Stimulated activated CD4-positive, alpha-beta T cell treated with anti-CD3 and anti-CD28 coated beads, Interleukin-4, amount 100 ng/mL, for 48 hours (primary cell): ENCODE measurements at places on chromosomes 3 and 15.
A peak's percentile ranks its signal among the peaks of the same experiment; 100 is the strongest.

DNA sequence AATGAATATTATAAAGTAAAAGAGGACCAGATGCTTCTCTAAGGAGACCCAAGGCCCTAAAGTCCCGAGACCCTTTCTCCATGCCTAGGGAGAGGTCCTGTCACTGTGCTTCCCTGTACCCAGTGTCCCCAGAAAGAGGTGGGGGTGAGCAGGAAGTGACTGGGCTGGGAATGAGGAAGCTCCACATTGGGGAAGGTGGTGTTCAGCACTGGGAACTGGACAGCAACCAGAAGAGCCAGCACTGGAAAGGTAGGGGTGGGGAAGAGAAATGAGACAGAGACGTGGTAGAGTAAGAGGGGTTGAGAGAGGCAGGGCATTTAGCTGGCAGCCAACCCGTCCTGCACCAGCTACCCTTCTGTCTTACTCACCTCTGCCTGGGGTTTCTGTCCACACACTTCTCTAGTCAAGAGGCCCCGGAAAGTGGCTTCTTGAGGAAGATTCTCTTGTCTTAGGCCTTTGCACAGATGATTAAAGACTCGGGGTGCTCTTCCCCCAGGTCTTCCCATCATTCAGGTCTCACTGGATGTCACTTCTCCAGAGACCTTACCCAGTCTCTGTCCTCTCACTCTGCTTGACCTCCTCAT is 12.2 kb downstream of the RRP9 start:
- DNase-seq, result no peak

DNA sequence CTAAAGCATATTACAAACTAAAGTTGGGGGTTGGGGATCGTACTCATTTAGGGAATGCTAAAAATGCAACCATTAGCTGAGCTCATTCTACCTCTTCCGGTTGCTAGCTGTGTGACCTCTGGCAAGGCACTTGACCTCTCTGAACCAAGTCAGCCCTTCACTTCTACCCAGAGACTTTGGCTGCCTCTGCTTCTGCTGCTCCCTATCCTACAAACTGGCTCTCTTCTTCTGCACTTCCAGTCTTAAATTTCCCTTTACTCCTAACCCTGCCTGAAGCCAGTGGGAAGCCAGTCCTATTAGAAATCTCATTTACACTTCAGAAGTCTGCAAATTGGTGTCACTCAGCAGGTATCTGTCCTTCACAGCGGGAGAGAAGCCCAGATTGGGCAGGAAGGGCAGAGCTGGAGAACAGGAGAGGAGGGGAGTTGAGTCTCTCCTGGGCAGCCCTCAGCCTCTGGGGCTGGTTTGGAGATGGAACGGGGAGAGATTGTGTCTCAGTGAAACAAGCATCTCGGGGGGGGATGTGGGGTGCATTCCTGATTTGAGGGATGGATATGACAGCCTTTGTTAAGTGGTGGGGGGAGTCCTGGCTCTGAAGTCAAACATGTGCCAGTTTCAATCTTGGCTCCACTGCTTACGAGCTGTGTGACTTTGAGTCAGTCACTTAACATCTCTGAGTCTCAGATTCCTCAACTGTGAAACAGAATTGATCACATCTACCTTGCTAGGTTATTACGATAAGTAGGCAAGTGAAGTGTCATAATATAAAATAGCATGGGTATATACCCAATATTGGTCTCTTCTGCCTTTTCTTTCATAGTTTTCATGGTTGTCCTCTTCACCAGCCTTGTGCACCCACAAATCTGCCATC is 7.8 kb upstream of the AEN start:
- no peak for DNase-seq

DNA sequence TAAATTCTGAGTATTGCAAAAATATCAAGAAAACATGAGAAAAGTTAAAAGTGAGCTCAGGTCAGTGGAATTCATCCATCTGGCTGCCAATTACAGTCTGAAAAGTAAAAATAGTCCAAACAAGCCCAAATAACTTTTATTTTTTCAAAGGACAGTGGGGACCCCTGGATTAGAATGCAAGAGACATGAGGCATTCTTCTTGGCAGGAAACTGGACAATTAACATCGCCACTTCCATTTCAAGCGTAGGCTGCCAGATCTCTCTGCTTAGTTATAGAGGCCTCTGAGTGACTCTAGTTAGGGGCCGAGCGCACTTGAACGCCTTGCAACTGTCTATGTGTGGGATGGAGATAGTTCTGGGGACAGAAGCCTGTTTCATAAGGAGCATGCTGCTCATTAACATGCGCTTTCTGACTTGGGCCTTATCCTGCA is 189.1 kb downstream of the GHSR start:
- DNase-seq, result no peak

DNA sequence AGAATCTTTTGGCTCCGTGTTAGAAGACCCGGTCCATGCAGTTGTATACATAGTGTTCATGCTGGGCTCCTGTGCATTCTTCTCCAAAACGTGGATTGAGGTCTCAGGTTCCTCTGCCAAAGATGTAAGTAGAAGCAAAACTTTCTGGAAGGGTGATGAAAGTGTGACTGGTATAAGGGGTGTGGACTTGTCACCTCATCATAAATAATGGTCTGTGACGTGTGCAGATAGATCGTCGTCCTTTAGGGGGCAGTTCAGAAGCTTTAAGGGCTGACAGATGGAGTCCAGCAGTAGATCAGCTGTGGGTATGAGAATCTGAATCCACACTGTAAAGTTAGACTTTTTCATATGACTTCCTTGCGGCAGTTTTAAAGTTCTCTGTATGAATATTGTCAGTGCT is 15.3 kb downstream of the SEC61A1 start:
- DNase-seq, result no peak

- no peak for DNase-seq
Measured at GRCh38 chr3:84980011-84980410, 21.2 kb downstream of the CADM2 start.

DNA sequence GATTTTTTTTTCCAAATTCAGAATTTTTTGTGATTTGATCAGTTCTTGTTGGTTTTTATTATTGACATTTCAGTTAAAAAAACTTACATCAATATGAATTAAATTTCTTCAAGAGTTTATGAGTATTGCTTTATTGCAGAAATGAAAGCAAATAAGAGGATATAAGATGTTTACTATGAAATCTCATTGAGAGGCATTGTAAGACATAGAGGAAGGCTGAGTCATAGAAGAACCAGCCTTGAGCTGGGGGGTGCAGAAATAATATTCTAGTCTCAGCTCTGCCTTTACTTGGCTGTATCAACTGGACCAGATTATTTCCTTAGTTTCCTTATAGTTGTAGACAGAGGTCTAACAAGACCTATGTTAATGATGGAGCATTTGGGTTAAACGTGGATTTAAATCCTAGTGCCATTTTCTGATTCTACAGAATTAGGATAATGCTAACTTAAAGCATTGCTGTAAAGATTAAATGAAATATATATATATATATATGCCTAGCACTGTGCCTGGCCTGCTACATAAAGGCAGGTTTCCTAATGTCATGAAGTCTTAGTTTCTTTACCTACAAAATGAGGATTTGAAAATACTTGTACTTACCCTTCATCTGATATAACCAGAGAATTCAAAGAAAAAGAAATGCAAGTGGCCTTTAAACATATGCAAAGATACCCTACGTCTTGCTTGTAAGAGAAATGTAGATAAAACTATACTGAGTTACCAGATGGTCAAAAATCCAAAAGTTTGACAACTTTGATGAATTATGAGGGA is 7.3 kb downstream of the FAM98B start:
- no peak for DNase-seq

DNA sequence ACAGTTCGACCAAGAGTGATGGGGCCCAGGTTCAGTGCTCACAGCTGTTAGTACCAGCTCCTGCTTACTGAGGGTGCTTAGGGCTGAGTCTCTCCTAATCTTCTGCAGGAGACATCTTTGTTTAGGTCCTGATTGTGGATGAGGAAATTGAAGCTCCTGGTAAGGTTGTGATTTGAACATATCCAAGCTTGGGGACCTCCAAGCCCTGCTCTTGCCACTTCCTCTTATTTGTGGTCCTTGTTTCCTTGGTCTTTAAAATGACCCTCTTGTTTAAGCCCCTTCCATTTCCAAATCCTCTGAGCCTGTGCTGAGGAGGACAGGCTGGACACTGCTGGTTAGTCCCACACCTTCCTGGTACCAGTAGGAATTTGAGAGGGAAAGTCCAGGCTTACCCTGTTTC is 87.0 kb downstream of the EEFSEC start:
- no peak for DNase-seq

DNA sequence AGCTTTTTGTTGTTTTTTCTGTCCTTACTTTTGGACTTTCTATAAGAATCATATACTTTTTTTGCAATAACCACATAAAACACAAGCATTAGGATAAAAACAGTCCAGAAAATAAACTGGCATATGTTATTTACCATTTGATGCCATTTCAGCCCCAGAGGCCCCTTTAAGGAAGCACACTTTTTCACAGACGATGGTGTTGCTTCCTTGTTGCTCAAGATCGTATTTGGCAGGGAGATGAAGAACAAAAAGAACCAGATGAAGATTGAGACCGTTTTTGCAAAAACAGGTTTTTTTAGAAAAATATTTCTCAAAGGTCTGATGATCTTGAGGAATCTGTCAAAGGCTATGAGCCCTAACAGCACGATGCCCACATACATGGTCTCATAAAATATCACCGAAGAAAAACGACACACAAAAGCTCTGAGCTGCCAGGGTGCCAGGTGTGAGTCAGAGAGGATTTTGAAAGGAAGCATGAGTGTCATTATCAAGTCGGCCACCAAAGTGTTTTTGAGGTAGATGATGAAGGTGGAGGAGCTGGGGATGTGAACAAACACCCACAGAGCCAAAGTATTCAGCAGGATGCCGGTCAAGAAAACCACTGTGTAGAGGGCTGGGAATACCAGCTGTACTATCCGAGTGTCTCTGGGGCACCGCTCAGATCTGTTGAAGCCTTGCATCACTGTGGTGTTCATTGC is 902 bp downstream of the P2RY13 start:
- no peak for DNase-seq

- DNase-seq, result no peak
Measured at GRCh38 chr3:149142682-149143081, 13.2 kb downstream of the HPS3 start.

GRCh38 chr3:123764647-123765046 is 119.5 kb downstream of the MYLK start:
- no peak for DNase-seq

DNA sequence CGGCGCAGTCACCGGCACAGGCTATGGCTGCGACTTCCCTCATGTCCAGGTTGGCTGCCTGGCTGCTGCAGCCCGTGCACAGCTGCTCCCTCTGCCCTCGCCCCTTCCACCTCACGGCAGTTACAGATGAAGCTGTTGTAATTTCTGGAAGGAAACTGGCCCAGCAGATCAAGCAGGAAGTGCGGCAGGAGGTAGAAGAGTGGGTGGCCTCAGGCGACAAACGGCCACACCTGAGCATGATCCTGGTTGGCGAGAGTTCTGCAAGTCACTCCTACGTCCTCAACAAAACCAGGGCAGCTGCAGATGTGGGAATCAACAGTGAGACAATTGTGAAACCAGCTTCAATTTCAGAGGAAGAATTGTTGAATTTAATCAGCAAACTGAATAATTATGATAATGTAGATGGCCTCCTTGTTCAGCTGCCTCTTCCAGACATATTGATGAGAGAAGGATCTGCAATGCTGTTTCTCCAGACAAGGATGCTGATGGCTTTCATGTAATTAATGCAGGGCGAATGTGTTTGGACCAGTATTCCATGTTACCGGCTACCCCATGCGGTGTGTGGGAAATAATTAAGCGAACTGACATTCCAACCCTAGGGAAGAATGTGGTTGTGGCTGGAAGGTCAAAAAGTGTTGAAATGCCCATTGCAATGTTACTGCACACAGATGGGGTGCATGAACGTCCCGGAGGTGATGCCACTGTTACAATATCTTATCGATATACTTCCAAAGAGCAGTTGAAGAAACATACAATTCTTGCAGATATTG is 13.2 kb upstream of the GNB4 start:
- no peak for DNase-seq

- no peak for DNase-seq
Measured at GRCh38 chr3:124631727-124632126, 98.5 kb upstream of the UMPS start.

DNA sequence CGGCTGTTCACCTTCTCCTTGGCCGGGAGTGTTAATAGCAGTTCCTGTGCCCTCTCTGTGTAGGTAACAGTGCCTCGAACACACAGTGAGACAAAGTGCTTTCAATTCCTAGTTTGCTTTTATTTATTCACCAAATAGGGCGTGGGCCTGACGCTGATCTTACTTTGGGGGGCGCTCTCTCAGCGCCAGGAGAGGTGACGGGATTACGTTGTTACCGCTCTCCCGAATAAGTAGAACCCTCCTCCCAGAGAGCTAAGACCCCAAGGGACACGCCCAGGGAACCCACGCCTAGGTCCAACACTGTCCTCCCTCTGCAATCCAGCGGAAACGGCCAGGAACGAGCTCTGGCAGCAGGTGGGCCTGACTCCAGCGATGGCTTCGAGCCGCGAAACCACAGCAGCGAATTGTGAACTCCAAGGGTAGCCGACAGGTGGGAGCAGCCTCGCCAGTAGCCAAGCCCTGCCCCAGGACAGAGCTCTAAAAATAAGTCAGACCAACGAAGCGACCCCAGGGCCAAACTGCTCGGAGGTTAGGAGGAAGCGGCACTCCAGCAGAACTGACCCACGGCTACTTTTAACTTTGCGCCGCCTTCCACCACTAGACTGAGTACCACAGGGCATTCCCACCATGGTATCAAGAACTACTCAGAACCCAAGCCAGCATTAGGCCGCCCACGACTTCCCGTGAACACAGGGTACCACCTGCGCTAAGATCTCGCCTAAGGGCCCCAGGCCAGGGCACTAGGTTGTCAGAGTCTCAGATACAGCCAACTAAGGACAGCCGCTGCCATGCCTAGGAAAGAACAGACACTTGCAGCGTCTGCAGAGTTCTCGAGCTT is 1.6 kb upstream of the SIN3A start:
- peak; percentile 69 for DNase-seq

- no peak for DNase-seq
Measured at GRCh38 chr3:14463330-14464140, 61.1 kb downstream of the SLC6A6 start.

DNA sequence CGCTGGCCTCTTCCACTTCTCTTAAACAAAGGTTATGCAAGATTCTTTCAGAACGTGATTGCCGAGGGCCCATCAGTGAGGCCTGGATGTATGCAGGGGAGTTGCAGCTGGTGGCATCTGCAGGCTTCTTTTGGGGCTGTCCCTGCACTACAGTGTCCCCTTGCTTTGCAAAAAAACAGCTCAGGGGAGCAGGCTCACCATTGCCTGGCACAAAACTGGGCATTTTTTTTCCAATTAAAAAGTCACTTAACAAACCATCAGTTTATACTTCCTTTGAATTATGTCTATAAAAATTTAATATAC is 148.6 kb downstream of the ATP10A start:
- DNase-seq, result no peak

DNA sequence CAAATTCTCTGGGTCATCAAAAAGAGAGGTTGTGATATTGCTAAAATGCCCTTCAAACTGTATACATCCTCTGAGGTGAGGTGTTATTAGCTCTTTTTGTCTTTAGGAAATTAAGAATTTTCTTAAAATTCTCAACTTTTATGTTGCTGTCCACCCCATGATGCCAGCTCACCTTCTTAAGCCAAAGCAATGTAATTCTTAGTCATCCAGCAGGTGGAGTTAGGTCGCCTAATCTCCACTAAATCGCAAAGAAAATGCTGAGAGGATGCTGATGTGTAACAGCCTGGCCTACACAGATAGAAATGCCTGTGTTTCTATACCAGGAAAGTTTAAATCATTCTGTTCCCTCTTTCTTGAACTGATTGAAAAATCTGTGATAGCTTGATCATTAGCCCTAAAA is 770.2 kb upstream of the ALCAM start:
- no peak for DNase-seq
